Keratinocyte (primary cell): ENCODE measurements at places on chromosomes 4 and X.

DNA sequence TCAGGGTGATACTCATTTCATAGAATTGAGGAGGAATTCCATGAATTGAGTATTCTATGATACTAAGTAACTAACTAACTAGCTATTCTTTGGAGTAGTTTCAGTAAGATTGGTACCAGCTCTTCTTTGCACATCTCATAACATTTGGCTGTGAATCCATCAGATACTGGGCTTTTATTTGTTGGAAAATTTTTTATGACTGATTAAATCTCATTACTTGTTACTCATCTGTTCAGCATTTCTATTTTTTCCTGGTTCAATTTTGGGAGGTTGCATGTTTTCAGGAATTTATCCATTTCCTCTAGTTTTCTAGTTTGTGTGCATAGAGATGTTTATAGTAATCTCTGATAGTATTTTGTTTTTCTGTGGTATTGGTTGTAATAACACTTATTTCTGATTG lies 70.8 kb upstream of the FREM3 start:
- DNase-seq = no peak

DNA sequence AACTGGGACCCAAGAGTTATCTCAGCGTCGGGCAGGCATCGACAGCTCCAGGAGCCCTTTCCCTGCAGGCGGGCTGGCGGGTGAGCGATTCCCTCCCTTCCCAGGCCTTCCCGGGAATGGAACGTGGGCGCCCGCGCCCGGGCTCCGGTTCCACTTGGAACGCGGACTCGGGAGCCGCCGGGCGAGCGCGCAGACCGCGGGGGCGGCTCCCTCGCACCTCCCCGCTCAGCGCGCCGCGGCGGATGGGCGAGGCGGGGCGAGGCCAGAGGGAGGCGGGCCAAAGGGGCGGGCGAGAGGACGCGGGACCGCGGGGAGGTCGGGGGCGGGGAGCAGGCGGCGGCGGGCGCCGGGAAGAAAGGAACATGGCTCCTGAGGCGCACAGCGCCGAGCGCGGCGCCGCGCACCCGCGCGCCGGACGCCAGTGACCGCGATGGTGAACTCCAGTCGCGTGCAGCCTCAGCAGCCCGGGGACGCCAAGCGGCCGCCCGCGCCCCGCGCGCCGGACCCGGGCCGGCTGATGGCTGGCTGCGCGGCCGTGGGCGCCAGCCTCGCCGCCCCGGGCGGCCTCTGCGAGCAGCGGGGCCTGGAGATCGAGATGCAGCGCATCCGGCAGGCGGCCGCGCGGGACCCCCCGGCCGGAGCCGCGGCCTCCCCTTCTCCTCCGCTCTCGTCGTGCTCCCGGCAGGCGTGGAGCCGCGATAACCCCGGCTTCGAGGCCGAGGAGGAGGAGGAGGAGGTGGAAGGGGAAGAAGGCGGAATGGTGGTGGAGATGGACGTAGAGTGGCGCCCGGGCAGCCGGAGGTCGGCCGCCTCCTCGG lies at the start of gene PKD2:
TSS of gene PKD2 (plus strand) at position 332 of the 818 bp plus-strand sequence. CDS start at position 431, 99 bp downstream.
- DNase-seq = no peak

- DNase-seq = no peak
Observed at GRCh38 chr4:96003951-96004740, 164.3 kb downstream of the PDHA2 start.

DNA sequence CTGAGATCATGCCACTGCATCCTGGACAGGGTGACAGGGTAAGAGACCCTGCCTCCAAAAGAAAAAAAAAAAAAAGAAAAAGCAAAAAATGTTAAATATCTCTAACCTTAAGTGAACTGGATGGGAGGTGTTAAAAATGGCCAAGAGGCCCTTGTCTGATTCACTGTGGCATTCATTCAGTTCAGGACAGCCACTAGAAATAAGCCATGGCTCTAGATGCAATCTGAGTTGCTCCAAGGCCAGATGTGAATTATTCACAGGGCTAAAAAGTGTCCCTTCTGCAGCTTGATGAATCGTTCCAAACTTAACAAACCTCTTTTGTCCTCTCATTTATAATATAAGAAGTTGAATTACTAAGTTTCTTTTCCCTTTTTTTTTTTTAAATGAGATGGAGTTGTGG lies 63.7 kb upstream of the FBXW7 start:
- no peak for DNase-seq

GRCh38 chrX:24838629-24839028 lies 144.9 kb downstream of the POLA1 start:
- DNase-seq = no peak

DNA sequence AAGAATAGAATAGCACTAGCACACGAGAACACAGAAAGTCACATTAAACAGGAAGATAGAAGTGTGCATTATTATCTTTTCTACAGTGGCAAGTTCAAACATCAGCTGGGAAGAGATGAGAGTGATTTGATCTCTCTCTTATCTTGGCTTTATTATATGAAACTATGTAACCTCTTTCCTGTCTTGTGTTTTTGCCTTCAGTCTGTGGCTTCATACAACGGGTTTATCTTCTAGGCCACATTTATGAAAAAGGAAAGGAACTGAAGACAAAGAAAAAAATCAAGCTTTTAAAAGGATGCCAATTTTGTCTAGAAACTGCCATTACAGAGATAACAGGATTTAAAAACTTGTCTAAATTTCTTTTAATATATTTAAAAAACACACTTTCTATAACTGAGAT lies 983.6 kb downstream of the RPA4 start:
- DNase-seq = no peak

DNA sequence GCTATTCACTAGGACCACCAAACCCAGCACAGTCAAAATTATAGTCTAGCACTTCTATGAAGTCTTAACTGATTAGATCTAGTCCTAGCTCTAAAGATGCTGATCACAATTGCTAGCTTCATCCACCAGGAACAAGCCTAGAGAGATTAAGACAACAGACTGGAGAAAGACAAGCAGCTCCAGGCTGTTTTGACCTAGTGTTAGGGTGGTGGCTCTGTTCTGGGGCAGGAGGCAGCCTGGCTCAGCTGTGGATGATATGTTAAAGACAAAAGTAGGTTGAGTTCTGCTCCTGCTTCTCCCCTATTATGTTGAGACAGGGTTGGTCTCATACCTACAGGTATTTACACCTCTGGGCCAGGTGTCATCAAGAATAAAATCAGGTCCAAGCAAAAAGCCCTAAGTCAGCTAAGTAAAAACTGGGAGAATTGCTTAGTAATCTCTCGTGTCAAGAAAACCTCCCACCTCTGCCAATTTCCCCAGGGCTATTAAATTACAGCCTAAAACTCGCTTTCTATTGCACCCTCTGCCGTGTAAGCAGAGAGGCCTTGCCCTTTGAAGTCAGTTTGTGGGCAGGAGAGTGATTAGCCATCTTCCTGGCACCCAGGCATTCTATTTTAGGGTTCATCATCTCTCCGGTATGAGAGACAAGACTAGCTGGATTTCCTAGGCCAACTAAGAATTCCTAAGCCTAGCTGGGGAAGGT lies 39.9 kb downstream of the RAB40AL start:
- no peak for DNase-seq

GRCh38 chr4:183059797-183060196 lies 39.3 kb upstream of the WWC2 start:
- no peak for DNase-seq
